ENCODE measurements at places on chromosomes 2 and 18. TPM values are rescaled to one million over a fixed set of nuclear protein-coding genes. Genes with fewer than 3 reads are reported as not detected.

DNA sequence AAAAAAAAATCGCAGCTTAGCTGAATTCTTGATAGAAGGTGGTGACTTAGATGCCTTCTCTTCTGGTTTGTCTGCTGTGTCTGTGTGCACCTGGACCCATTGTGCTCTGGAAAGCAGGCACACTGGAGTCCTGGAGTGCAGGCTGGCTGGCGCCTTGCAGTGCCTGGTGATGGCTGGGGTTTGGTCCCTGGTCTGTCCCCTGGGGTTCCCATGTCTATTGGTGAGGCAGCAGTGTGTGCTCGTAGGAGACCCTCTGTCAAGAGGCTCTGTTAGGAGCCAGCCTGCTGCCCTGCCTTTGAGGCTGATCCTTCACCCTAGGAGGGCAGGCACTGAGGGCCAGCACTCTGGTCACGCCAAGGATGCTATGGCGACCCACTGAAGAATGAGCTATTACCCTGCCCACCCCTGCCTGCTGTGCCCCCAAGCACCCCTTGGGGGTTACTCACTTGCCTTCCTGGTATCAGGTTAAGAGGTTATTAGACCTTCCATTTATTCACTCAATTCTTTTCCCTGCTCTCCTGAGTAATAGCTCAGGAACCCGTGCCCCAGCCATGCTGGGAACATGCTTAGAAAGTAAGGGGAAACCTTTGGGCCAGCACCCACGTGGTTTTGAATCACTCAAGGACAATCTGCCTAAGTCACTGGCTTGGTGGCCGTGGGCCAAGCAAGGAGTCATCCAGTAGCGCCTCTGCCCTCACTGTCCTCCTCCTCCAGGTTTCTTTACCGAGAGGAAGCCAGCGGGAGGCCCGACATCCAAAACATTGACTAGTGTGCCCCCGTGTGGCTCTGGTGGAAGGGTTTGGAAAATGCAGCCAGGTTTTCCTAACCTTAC lies 284.5 kb downstream of the PRKCE start:
- DNase-seq, result peak; percentile 86

GRCh38 chr18:25102662-25103061 lies 249.3 kb downstream of the ZNF521 start:
- no peak for DNase-seq

DNA sequence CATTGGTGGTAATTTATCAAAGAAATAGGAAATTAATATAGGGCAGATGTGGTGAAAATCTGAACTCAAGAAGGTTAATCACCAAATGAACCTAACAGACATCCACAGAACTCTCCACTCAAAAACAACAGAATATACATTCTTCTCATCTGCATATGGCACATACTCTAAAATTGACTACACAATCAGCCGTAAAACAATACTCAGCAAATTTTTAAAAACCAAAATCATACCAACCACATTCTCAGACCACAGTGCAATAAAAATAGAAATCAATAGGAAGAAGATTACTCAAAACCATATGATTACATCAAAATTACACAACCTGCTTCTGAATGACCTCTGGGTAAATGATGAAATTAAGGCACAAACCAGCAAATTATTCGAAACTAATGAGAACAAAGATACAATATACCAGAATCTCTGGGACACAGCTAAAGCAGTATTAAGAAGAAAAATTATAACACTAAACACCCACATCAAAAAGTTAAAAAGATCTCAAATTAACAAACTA lies 31.0 kb downstream of the RBM43 start:
- no peak for DNase-seq

GRCh38 chr18:3441290-3441689 lies 8.7 kb upstream of the TGIF1 start:
- no peak for DNase-seq

DNA sequence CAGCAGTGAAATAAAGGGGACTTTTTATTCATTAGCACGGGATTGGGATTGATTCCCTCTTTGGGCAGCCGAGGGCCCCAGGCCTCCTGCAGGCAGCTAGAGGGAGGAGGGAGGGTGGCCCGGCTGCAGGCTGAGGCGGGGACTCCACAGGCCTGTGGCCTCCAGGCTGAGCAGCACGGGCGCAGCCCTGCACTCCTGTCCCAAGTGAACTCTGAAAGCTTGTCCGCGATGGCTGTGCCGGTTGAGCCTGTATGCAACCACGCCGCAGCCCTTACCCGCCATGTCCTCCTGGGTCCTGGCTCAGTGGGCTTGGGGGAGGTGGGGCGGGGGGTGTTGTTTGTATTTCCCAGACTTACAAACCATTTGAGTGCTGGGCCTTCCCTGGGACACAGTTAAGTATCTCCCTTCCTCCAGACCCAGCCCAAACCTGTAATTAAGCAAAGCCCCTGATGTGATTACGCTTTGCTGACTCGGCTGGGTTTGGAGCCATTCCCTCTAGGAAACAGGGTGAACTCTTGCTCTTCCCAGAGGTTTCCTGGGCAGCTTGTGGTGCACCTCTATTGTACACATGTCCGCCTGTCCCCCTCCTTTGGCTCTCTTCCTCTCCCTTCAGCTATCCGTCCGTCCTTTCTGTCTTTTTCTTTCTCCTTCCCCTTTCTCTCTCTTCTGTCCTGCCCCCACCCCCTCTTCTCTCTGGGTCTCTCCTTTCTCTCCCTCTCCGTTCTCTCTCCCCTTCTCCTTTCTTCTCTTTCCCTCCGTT lies 5.3 kb downstream of the GLI2 start:
- no peak for DNase-seq

DNA sequence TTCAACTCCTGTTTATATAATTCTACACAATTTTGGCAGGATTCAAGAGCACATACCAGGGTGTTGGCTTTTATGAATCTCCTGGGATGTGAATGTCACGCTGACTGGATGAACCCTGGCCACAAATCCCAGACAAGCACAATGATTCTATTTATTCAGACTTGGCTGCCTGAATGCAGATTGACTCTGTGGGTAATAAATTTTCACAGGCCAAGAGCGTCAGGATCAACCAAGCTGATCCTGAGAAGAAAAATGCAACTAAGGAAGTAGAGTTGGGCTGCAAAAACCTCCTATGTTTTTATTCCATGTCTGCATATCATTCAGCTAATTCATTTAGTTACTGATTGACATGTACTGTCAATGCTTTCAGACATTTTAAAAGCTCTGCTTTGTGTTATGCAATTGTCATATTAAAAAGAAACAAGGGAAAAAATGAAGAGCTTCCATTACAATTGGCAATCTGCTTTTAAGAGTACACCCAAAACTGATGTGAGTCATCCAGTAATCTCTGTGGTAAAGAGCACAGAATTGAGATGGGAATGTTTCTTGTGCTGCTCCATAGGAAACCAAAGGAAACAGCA lies 173.0 kb upstream of the REV1 start:
- DNase-seq, result no peak

GRCh38 chr18:47658498-47658897 lies 272.0 kb downstream of the SMAD2 start:
- no peak for DNase-seq

GRCh38 chr2:238238311-238238765 lies 1.5 kb downstream of the HES6 start:
- DNase-seq, result no peak

DNA sequence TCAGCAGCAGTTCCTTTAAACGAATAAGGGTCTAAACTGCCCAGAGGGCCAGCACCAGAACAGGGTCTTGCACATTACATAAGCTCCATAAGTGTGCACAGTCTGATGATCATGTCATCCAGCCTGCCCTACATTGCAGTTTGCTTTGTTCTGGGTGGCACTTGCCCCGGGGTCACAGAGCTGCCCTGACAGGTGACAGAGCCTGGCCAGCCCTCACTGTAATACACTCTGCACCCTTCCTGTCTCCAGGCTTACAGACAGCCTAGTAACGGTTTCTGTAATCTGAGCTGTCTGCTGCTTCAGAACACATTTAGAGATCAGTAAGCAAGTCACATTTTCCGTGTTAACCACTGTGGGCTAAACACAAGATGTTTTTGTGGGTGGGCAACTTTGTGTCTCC lies 213.3 kb downstream of the FAM210A start:
- no peak for DNase-seq

DNA sequence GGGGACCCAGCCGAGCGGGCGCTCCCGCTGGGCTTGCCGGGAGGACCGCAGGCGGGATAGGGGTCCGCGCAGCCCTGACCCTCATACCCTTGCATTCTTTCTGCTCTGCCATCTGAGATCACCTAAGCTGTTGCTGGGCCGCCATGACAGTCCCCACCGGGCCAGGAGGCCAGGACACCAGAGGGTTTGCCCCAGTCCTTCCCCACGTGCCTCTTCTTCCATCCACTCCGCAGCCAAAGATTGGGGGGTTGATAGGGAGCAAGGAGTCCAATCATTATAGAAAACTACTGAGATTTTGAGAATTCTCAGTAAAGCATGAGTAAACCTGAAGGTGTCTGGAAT lies 453 bp upstream of the GRB14 start:
- DNase-seq, result no peak

- DNase-seq, result no peak
Observed at GRCh38 chr2:234395891-234396420, 100.9 kb downstream of the ARL4C start.

DNA sequence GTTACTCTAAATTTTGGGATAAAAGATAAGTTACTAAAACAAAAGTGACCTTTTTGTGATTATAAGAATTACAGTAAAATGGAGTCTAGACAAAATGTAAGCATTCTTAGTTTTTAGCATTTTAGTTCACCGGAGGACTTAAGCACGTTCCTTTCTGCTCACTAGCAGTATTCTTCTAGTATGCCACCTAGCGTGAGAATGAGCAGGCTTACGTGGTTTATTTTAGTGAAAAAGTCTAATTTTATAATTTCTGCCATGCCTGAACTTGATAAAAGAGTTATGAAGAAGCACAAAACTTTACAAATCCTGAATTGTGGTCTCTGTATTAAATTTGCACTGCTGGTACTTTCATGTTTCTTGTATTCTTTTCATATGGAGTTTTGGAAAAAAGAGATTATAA lies 12.6 kb upstream of the OTX1 start:
- DNase-seq, result no peak

DNA sequence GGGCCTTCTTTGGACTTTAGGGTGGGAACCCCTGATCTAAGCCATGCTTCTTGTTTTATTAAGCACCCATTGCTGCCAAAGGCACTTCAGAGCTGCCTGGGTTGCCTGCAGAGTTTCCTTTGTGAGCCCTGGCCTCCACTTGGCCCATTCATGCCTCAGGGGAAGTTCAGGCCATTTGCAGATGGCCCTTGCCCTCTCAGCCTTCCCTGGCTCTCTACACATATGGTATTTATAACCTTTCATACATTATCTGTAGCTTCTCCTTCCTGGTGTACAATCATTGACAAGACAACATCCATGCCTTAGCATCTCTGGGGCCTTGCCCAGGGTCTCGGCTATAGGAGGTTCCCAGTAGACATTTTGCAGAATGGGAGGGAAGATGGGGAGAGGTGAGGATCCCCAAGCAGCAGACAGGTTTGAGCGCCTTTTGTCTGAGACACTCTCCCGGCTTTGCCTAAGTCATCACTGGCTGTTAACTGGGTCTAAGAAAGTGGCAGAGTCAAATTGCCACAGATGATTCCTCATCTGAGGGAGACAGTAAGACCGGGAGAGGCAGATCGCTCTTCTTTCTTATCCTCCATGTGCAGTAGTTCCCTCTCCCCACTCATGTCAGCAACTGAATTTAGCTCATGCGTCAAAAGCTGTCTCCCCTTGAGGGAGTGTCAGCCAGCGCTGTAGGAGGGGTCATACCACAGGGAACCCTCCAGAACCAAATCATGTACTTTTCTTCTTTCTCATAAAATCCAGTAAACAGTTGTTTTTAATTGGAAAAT lies 2.7 kb downstream of the EHD3 start:
- DNase-seq, result no peak

DNA sequence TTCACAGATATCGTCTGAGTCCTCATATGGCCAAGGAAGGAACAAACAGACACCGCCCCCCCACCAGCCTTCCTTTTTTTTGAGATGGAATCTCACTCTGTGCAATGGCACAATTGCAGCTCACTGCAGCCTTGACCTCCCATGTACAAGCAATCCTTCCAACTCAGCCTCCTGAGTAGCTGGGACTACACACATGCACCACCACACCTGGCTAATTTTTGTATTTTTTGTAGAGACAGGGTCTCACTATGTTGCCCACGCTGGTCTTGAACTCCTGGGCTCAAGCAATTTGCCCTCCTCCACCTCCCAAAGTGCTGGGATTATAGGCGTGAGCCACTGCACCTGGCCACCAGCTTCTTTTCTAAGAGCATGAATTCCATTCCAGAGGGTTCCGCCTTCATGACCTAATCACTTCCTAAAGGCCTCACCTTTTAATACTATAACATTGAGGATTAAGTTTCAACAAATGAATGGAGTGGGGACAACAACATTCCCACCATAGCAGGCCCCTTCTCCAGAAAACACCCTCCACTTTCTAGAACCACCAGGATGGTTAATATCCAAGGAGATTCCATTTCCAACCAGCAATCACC lies 2.2 kb upstream of the TMBIM1 start:
- no peak for DNase-seq

- no peak for DNase-seq
Observed at GRCh38 chr2:84217456-84217855, 241.6 kb downstream of the SUCLG1 start.

DNA sequence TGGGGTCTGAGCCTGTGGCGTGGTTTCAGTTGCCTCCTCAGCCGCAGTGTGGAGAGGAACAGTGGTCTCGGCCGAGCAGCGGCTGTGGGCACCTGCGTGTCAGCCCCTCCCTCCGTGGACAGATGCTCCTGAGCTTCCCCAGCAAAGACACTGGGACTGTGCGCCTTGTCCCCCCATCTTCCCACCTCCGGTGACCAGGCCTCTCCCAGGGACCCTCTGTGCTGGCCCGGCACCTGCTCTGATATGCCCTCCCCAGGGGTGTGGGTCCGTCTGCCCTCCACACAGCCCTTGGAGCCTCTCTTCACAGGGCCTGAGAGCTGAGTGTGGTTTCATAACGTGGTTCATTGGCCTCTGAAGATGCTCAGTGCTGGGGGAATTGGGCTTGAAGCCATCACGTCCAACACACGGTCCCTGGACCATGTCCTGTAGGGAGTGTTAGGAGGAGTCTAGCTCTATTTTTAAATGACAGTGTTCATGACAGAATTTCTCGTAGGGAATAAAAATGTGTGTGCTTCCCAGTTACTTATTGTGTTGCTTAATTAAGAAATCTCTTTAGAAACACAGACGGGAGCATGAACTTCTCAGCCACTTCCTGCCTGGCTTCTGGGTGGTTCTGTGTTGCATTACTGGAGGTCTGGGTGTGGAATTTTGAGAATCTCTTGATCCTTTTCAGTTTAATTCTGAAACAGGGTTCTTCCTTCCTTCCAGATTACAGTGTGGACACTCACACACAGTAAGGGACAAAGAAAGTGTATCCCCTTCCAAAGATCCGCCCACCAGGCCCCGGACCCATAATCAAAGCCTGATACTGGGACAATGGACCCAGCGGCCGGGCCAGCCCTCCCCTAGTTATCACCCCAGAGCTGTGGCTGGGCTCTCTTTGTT lies 110.7 kb downstream of the NFATC1 start:
- no peak for DNase-seq

GRCh38 chr18:53747210-53747609 lies 477.3 kb downstream of the MBD2 start:
- no peak for DNase-seq

Gene DYNAP
- polyA plus RNA-seq, result 0.08 TPM

Gene RNU2-63P
- not detected for polyA plus RNA-seq

Gene VWA3B
- polyA plus RNA-seq, result 0.80 TPM

Gene OTOS
- polyA plus RNA-seq, result not detected

Gene SERPINB4
- polyA plus RNA-seq, result not detected

Gene CACNB4
- 15.5 TPM for polyA plus RNA-seq

Gene CIB4
- polyA plus RNA-seq, result 0.48 TPM

Gene ABCB11
- polyA plus RNA-seq, result 0.10 TPM

Gene ZSWIM2
- polyA plus RNA-seq, result not detected

Gene FZD7
- 64.1 TPM for polyA plus RNA-seq

Gene ANKRD62
- polyA plus RNA-seq, result 0.10 TPM

Measured in left kidney (tissue), 8 donors.